ENCODE measurements at places on chromosomes 12 and 14. TPM values are rescaled to one million over a fixed set of nuclear protein-coding genes. Genes with fewer than 3 reads are reported as not detected.

Gene BATF
- 9.5 TPM for total RNA-seq

Gene VRTN
- total RNA-seq, result not detected

DNA sequence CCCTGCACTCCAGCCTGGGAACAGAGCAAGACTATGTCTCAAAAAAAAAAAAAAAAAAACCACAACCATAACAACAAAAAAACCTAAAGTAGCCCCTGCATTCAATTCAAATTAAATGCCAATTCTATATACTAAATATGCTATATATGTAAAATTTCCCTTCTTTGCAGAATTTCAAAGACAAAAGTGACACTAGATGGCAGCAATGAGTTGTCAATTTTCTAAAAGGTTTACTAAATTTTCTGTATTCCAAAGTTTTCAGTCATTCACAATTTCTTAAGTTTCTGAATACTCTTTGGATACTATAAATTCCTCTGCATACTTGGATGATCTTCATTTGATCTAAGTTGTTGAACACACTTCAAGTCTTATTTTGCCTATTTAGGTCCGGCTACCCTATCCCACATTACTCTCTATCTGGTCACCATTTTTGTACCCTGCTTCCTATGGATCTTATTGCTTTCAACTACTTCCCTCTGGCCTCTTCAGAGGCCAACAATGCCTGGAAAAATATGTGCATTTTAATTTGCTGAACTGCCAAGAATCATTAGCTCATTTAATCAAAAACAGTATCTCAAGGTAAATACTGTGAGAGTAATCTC is 27.9 kb downstream of the HNRNPC start:
- DNase-seq, result no peak

- no peak for DNase-seq
Observed at GRCh38 chr12:49230176-49230804, 34.6 kb upstream of the TUBA1C start.

GRCh38 chr12:50620109-50620977 is 115.6 kb downstream of the DIP2B start:
- DNase-seq, result no peak

DNA sequence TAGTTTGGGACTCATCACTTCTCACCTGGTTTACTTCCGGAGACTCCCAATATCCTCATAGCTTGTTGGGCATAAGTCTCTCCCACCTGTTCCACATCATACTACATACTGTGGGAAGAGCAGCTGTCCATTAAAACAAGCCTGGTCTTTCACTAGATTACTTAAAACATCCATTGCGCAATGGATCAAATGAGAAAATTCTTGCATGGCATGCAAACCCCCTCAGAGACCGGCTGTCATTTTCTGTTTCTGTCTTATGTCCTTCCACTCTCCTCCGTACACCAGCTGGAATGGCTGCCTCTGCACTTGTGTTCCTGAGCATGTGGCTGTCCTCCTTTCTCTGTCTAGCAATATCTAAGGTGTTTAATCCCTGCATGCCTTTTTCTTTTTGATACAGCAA is 265.6 kb downstream of the TMEM117 start:
- no peak for DNase-seq

GRCh38 chr12:48031135-48031960 is 27.1 kb upstream of the COL2A1 start:
- no peak for DNase-seq
